ENCODE measurements at places on chromosomes 3 and 15. TPM values are rescaled to one million over a fixed set of nuclear protein-coding genes. Genes with fewer than 3 reads are reported as not detected.
A peak's percentile ranks its signal among the peaks of the same experiment; 100 is the strongest.

DNA sequence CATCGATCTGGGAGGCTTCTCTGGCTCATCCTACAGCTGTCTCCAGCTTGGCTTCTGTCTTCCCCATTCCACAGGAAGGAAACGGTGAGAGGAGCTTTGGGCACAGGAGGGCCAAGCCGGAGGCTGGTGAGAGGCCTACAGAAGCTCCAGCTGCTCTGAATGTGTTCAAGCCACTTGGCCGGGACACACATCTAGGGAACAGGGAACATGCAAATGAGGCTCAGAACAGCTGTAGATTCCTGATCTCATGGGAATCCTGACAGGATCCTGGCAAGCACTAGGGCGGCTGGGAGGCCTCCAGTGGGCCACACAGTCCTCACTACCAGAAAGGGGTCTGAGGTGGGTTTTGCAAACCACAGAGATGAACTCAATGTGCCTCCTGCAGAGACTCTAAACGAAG lies 13.7 kb downstream of the SEMA5B start:
- no peak overlapping the region for H3K27ac ChIP-seq
- no peaks in the 10 kb centered on the region for H3K36me3 ChIP-seq
- H3K27me3 ChIP-seq = peaks cover 63% of the 10 kb centered on the region
- no peak for DNase-seq
- no peak overlapping the region for H3K4me3 ChIP-seq

DNA sequence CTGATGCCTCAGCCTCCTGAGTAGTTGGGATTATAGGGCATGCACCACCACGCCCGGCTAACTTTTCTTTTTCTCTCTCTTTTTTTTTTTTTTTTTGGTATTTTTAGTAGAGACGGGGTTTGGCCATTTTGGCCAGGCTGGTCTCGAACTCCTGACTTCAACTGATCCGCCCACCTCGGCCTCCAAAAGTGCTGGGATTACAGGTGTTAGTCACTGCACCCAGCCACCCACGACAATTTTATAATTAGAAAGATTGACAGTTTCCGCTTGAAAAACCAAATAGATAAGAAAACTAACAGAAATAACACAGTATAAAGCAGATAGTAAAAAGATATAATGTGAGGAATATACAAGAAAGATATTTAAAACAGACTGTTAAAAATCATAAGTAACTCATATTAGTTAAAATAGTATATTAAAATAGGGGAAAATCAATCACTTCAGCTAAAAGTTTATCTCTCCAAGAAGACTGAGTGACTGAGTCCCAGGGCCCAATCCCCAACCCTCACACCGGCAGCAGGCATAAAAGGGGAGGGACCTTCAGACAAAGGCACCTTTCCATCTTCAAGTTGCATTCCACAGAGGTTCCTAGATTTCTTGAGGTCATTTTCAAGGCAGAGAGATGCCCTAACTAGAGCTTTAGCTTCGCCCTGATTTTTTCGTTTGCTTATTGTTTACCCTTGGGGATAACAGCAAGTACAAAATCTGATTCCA lies 1.4 kb upstream of the WHAMM start:
- DNase-seq = no peak
- H3K27me3 ChIP-seq = no peaks in the 10 kb centered on the region
- H3K36me3 ChIP-seq = peaks cover 3% of the 10 kb centered on the region
- no peak overlapping the region for H3K4me3 ChIP-seq
- peaks cover 33% of the 10 kb centered on the region for H3K4me1 ChIP-seq

DNA sequence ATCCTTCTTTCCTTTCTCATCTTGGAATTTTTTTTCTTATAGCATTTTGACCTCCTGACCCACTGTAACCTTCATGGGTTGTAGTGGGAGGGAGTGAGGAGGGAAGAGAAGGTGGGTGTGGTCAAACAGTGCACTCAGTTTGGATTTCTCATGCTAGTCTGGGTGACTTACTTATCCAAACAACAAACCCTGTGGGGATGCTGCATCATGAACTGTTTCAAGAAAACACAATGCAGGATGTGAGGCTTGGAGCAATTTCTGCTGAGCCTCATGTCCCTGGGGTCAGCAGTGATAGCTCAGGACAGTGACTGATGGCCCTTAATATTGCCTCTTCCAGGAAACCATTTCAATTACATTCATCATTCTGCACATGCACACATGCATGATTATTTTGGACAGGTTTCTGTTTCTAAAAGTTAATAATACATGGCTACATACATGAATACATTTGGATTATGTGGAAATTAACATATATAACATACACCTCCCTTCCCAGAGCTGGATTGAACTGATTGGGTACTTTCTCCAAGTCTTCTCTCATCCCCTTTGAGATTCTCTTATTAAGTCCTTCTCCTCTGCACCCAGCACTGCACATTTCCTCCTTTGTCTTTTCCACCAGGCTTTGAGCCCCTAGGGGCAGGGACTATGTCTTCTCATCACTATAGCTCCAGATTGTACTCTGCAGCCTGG lies 61.2 kb downstream of the ADAMTSL3 start:
- H3K27ac ChIP-seq = no peak overlapping the region
- H3K4me1 ChIP-seq = no peaks in the 10 kb centered on the region
- no peaks in the 10 kb centered on the region for H3K36me3 ChIP-seq

- DNase-seq = no peak
- H3K27ac ChIP-seq = no peak overlapping the region
These were observed 106.1 kb downstream of the ROBO2 start for GRCh38 chr3:77146004-77146403.

GRCh38 chr3:71783152-71783551 lies 1.8 kb downstream of the PROK2 start:
- no peak for DNase-seq
- peaks cover 11% of the 10 kb centered on the region for H3K4me1 ChIP-seq
- H3K36me3 ChIP-seq = peaks cover 2% of the 10 kb centered on the region
- H3K27ac ChIP-seq = no peak overlapping the region
- peaks cover 89% of the 10 kb centered on the region for H3K27me3 ChIP-seq

The PCLAF gene
- 7.9 TPM for total RNA-seq

The TRPM1 gene
- total RNA-seq = not detected

DNA sequence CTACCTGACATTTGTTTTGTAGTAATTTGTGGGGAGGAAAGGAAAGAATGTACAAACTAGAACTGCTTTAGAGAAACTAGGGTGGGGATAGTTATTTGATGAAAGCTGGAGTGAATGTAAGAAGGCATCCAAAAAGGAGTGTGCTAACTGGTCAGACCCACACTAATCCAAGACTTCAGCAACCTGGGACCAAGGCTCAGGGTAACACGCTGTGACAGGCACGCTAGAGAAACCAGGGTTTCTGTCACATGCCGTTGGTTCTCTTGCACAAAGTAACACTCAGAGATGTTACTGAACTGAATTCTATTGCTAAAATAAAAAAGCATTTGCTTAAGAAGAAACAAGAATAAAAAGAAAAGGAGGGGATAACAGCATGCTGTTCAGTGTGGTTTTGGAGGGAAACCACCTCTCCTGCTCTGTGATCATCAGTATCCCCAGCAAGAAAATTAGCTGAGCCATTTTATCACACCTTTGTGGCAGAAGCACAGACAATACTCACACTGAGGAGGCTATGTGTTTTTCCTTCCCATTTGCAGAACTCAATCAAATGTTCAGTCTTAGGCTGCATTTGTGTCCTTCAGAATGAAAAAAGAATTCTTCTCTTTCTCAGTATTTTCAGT lies 2.8 kb upstream of the CCDC80 start:
- DNase-seq = no peak
- no peak overlapping the region for H3K4me3 ChIP-seq
- no peaks in the 10 kb centered on the region for H3K27me3 ChIP-seq
- no peaks in the 10 kb centered on the region for H3K36me3 ChIP-seq
- H3K27ac ChIP-seq = peak overlapping the region; percentile 29
- peaks cover 33% of the 10 kb centered on the region for H3K4me1 ChIP-seq

The ABI3BP gene
- total RNA-seq = 175 TPM

All from osteocyte (in vitro differentiated cells).